ENCODE measurements at places on chromosomes 13 and 19. TPM values are rescaled to one million over a fixed set of nuclear protein-coding genes. Genes with fewer than 3 reads are reported as not detected.

- DNase-seq, result no peak
Observed at GRCh38 chr13:35856721-35857364, 274.3 kb downstream of the DCLK1 start.

DNA sequence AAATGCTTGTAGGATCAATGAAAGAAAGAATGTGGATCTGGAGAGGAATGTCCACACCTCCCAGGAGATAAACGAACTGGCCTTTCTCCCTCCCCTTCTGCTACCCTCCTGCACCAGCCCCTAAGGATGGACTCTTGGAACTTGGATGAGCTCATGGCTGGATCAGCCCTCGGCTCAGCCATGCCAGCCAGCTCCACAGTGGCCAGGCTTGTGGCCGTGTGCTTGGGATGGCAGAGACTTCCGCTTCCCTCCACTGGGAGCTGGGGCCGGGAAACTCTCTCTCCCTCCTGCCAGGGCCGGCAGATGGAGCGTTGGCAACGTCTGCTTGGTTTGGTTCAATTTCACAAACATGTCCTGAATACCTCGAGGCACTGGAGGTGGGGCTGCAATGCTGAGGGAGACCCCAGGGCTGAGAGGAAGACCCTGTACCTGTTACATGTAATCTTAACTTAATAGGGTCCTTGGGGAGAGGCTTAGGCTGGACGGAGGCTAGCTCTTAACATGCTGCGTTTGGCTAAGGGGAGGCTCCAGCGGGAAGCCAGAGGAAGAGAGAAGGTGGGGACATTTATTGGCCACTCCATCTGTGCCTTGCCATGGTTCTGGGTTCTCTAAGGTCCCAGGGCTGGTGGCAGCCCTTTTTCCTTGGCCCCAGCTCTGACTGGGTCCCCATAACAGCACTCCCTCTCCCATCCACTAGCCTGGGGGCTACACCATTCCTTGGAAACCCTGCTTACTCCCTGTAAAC, 152.5 kb downstream of the IER2 start:
- no peak for DNase-seq

GRCh38 chr13:111974341-111974640, 92.7 kb upstream of the SOX1 start:
- DNase-seq, result no peak

GRCh38 chr13:93230261-93230855, 3.8 kb downstream of the GPC6 start:
- no peak for DNase-seq

DNA sequence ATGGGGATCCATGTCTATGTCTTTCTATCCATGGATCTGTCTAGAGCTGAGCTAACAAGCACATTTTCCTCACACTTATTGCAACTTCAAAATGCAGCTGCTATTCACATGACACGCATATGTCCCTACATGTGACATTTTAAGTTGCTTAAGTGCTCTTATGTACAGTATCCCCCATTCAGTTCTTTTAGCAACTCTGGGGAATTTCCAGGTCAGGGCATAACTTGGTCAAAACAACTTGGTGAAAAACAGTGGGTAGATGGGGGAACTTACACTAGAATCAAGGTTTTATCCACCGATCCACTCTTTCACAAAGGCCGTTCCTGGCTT, 73.0 kb downstream of the COL4A1 start:
- DNase-seq, result no peak

- no peak for DNase-seq
Observed at GRCh38 chr13:69959046-69959445, 148.6 kb upstream of the ATXN8OS start.

DNA sequence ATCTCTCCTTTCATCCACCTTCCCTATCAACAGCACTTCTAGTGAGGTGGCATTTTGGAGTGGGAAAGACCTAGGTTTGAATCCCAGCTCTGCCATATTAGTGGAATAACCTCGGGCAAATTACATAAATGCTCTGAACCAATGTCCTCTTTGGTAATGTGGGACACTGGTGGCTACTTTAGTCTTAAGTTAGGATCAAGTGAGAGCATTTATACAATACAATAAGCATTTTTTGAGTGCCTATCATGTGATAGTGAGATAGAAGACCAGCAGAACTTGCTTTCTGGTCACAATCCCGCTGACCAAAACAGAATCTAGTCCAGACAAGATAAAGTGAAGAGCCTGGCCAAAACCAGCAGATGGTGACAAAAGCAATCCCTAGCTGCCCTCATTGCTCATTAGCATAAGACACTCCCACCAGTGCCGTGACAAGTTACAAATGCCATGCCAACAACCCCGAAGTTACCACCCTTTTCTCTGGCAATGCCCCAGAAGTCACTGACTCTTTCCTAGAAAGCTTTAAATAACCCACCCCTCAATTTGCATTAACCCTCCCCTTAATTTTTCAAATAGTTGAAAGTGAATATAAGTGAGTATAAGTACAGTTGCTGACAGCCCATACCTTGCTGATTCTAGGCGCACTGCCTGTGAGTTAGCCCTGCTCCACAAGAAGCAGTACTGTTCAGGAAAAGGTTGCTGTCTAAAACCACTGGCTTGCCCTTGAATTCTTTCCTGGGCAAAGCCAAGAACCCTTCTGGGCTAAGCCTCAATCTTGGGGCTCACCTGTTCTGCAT, 28.9 kb upstream of the KPNA3 start:
- no peak for DNase-seq

GRCh38 chr13:99614465-99614885, 113.2 kb downstream of the TM9SF2 start:
- no peak for DNase-seq

DNA sequence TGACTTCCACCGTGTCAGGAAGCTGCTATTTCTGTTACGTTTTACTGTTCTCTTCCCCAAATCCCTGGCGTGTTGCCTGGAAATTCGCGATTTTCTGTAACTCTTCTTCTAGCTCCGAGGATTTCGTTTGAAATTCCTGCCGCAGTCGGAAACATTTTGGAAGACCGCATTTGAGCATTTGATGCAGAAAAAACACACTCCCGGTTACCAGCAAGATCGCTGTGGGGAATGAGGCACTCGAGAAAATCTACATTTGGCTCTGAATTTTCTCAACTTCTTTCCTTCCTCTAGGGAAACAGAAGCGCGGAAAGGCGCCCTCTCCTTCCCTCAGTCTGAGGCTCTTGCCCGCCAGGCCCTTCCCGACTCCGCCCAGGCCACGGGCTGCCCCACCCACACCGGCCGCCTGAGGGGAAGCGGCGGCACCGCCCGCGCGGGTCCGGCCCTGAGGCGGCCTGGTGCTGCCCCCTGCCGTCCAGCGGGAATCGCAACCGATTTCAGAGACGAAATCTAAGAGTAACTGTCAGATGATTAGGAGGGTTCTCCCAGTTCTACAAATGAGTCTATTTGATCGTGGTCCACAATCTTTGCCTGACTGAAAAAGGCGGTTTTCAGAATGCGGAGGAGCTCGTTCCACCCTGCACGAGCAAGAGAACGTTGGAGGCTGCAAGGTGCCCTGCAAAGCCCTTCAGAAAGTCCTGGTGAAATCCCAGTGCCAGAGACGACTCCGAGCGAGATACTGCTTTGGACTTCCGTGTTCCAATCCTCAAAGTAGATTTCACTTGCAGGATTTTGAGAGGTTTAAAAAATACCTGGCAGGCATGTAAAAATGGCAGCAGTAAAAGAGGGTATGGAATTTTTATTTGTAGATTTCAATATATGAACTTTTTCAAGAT, 18.4 kb upstream of the TUBGCP3 start:
- peak; percentile 90 for DNase-seq

GRCh38 chr19:45224645-45225044, 20.6 kb downstream of the EXOC3L2 start:
- DNase-seq, result no peak

- DNase-seq, result no peak
Observed at GRCh38 chr13:27295096-27295495, 24.5 kb downstream of the RASL11A start.

DNA sequence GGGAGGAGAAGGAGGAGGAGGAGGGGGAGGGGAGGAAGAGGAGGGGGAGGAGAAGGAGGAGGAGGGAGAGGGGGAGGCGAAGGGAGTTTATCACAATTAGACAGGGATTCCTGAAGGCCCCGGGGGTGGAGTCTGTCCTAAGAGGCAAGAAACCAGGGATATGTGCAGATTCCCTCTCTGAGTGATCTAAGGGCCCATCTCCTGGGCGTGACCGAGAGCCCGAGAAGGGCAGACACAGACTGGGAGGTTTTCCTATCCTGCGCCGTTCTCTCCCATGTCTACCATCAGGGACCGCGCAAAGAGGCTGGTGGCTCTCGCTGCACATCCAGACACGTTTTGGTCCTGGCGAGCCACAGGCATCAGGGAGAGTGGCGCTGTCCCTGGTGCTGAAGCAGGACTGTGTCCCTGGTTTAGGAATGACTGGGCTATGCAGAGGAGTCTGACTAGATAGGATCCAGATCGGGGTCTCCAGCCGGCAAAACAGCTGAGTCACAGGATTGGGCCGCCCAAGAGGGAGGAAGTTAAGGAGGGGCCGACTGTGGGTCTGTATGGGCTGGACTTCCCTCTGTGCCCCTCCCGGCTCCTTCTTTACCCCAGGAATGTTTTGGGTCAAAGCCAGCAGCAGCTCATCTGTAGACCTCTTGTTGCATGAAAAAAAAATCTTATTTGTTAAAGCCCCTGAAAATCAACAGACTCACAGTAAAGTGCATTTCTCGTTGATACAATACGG, 17.9 kb upstream of the ZNF175 start:
- DNase-seq, result peak; percentile 83

DNA sequence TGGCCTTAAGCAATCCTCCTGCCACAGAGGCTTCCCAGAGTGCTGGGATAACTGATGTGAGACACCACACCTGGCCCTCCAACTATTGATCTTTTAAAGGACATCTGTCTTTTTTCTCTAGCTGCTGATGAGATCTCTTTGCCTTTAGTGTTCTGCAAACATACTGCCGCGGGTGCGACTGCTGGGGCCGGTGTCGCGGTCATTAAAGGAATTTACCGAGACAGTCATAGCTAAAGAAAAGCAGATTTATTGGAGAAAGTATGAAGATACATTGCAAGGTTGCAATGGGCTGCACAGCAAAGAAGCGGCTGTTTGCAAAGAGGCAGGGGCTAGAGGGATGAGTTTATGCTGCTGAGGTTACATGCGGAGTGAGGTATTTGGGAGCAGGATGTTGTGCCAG, 31.2 kb upstream of the LRRC4B start:
- DNase-seq, result no peak

GRCh38 chr19:17327654-17328516, 6.8 kb downstream of the ANO8 start:
- DNase-seq, result peak; percentile 68

DNA sequence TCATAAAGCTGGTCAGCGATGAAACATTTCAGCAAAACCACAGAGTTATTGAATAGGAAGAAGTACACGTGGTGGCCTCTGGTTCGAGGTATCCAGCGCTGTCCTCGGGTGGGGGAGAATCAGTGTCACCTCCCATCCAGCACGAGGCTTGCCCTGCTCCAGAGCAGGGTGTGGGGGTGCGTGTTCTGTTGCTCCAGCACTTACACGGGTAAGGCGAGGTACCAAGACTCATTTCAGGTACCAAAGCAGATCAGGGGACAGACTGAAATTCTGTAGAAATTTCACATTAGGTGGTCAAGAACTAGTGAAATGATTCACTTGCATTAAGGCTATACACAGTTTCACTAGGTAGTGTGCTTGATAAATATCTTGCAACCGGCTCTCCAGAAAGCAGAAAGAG, 164.2 kb upstream of the SOX1 start:
- no peak for DNase-seq

- DNase-seq, result peak; percentile 75
Observed at GRCh38 chr13:22108283-22108942, 437.5 kb downstream of the FGF9 start.

GRCh38 chr13:72617951-72618350, 109.5 kb downstream of the MZT1 start:
- DNase-seq, result no peak

- DNase-seq, result peak; percentile 4
Observed at GRCh38 chr13:33401238-33401637, 115.7 kb upstream of the STARD13 start.

DNA sequence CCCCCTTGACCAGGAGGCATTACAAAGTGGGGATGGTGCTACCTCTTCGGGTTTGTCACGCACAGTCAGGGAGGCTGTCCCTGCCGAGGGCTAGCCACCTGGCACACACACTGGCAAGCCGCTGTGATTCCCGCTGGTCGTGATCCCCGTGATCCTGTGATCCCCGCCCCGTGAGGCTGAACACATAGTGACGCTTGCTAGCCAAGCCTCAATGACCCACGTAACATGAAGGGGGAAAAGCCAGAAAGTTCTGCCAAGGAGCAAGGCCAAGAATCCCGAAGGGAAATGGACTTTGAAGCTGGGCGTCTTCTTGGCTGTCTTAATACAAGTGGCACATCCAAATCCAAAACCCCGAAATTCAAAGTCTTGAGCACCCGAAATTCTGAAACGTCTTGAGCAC, 13.7 kb downstream of the LDLR start:
- DNase-seq, result no peak

DNA sequence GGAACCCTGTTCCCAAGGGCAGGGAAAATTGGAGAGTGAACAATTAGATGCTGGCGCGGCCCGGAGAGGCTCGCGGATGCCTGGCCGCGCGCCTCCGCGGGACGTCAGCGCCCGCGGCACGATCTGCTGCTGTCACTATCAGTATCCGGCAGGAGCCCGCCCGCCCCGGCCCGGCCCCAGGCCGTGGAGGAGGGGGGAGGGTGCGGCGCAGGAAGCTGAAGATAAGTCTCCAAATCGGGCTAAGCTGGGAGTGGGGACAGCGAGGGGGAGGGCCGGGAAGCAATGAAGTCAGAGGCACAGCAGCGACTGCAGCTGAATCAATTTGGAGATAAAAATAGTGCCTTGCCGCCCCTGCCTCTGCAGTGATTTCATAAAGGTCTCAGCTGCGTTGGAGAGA, 441.5 kb upstream of the KLF12 start:
- peak; percentile 87 for DNase-seq

GRCh38 chr19:42246143-42246921, 3.9 kb upstream of the GSK3A start:
- no peak for DNase-seq

GRCh38 chr19:15264061-15264932, 32.0 kb upstream of the EPHX3 start:
- DNase-seq, result no peak

- DNase-seq, result no peak
Observed at GRCh38 chr13:79481685-79482052, 714 bp downstream of the NDFIP2 start.

- no peak for DNase-seq
Observed at GRCh38 chr13:98004107-98004506, 50.6 kb downstream of the IPO5 start.

Gene OR7C1
- polyA plus RNA-seq, result not detected

Gene ZNF677
- 36.6 TPM for polyA plus RNA-seq

Gene FFAR1
- not detected for polyA plus RNA-seq

Gene GRIN3B
- polyA plus RNA-seq, result 0.25 TPM

Gene MADCAM1
- 5.8 TPM for polyA plus RNA-seq

Gene ZNF274
- 14.1 TPM for polyA plus RNA-seq

Gene MYPOP
- 7.6 TPM for polyA plus RNA-seq

Gene GPC6
- polyA plus RNA-seq, result 11.5 TPM

Gene SPIB
- polyA plus RNA-seq, result 0.56 TPM

Gene OR10H1
- polyA plus RNA-seq, result not detected

Gene NR1H2
- polyA plus RNA-seq, result 17.2 TPM

Gene LGALS14
- polyA plus RNA-seq, result not detected

Gene NLRP4
- polyA plus RNA-seq, result not detected

Gene DAND5
- not detected for polyA plus RNA-seq

Gene CLEC4M
- not detected for polyA plus RNA-seq

All from muscle of arm (tissue), 14 donors.